ENCODE measurements at places on chromosomes 11 and 22.

DNA sequence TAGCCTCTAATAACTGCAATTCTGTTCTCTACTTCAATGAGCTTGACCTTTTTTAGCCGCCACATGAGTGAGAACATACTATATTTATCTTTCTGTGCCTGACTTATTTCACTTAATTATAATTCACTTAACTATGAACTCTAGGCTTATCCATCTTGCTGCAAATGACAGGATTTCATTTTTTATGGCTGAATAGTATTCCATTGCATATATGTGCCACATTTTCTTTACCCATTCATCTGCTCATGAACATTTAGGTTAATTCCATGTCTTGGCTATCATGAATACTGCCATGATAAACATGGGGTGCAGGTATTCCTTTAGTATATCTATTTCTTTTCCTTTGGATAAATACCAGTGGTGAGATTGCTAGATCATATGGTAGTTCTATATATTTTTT lies 85.2 kb downstream of the CWC15 start:
- DNase-seq, result no peak

- DNase-seq, result peak; percentile 28
These were observed 4.4 kb downstream of the SEC14L6 start for GRCh38 chr22:30541961-30542810.

DNA sequence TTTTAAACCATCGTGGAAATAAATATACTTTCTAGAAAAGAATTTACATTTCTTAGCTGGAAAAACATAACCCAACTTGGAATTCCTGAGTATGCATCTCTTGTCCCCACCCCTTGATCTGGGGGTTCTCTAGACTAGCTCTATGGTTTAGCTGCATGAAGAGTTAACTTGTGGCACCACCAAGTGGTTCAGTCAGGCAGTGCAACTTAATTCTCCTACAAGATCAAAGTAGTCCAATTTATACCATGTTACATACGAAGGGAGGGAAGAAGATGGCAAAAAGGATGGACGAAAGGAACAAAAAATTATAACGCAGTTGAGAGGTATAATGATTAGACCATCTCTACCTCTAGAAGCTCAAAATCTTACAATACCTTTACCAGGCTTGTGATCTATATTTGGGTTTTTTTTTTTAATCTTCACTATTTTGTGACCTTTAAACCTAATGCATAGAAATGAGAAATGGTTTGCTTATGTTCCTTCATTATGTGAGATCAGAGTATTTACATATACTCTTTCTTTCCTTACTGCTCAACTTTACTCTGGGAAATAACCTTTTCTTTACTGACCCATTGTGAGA lies 28.5 kb upstream of the ALKBH3 start:
- DNase-seq, result peak; percentile 62

DNA sequence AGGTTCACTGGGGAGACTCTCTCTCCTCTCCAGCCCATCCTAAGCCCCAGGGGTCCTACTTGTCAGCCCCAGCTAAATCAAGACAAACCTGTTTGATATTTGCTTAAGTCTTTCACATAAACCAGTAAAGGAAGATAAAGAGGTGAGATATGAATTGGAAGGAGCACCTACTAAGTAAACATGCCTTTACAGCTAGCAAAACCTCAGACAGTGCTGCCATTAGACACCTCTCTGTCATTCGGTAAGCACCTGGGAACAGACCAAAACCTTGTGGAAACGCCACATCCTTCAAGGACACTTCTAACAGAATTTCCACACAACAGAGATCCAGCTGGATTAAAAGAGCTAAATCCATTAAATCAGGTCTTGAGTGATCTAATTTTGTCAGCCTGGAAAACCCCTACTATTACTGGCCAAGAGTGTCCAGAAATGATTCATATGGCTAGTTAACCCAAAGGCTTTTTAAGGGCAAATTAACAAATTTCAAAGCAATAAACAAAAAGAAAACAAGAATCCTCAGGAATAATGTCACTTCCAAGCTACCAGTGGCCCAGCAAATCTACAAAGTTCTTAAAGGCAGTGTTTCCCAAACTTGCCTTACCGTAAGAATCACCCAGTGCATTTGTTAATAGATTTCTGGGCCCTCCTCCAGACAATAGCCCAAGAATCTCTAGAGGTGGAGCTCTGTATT lies 2.4 kb downstream of the VPS37C start:
- peak; percentile 59 for DNase-seq

GRCh38 chr11:44536788-44537516 lies 28.5 kb upstream of the CD82 start:
- DNase-seq, result no peak

- peak; percentile 9 for DNase-seq
These were observed 618.9 kb downstream of the BRD1 start for GRCh38 chr22:49208768-49209252.

- DNase-seq, result no peak
These were observed 3.2 kb upstream of the MRPL23 start for GRCh38 chr11:1943977-1944376.

- DNase-seq, result no peak
These were observed 32.8 kb upstream of the SCUBE1 start for GRCh38 chr22:43375951-43376455.

- no peak for DNase-seq
These were observed 18.1 kb downstream of the TOM1 start for GRCh38 chr22:35317680-35318290.

DNA sequence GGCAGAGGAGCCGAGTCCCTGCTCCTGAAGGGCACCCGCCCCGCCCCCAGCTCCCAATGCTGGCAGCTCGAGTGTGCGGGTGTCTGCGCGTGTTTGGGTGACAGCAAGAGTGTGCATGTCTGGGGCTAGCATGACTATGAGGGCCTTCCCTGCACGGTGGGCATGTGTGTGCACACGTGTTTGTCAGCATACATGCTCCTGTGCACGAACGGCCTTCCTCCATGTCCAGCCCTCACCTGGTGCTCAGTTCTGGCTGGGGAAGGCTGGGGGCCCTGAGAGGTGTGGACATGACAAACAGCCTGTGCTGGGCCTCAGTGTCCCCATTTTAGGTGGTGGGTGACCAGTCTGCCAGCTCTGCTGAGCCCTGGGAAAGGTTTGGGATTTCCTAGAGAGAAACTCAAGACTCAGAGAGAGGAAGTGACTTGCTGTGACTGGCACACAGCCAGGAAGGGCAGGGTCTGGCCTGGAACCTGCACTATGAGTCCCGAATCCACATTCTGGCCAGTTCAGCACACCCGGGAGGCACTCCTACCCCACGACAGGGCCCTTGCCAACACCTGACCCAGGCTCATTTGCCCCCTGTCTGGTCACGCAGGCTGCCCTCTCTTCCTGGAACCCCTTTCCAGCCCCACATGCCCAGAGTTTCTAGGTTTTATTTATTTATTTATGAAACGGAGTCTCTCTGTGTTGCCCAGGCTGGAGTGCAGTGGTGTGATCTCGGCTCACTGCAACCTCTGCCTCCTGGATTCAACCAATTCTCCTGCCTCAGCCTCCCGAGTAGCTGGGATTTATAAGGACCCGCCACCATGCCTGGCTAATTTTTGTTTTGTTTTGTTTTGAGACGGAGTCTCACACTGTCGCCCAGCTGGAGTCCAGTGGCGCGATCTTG lies 3.3 kb upstream of the SHISA8 start:
- peak; percentile 85 for DNase-seq

- DNase-seq, result no peak
These were observed 42.0 kb upstream of the FIBIN start for GRCh38 chr11:26951809-26952515.

All from stomach (tissue), 19 donors.